Heart left ventricle (tissue), 16 donors: ENCODE measurements at places on chromosomes 2 and 18. TPM values are rescaled to one million over a fixed set of nuclear protein-coding genes. Genes with fewer than 3 reads are reported as not detected.

DNA sequence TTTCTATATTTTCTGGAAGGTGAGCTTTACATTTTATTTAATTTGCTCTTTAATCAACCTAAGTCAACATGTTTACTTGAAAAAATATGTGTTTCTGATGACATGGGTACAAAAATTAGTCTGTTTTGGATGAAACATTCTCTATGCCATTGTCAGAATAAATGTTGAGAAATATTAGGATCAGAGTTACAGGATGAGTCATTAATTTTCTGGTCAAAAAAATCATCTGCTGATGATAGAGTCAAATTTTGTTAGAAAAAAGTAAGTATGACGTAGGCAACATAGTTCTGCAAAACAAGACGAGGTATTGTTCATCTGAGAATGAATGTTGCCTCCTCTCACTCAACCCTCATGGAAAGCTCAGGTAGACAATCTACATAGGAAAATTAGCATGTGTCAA, 107.6 kb upstream of the CAVIN2 start:
- no peak for DNase-seq

DNA sequence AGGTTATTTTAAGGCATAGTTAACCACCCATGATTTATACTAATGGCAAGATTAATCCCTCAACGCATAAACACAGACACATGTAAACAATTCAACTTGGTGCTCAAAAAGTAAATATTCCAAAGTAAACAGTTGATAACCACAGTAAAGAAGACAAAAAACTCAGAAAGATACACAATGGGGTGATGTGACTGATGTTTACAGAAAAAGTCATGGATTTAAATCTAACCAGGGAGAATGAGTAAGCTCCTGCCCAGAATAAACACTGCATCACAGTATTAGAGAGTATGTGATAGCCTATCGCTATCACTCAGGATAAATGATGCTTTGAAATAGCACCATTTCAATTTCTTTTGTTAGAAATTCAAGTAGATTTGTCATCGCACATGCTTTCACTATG, 49.3 kb downstream of the HIBCH start:
- no peak for DNase-seq

GRCh38 chr2:199772035-199772976, 78.7 kb downstream of the FTCDNL1 start:
- DNase-seq: no peak

GRCh38 chr18:2171840-2172625, 399.3 kb downstream of the METTL4 start:
- DNase-seq: no peak

GRCh38 chr2:85548608-85548900, 9.6 kb downstream of the MAT2A start:
- no peak for DNase-seq

GRCh38 chr2:67773851-67774250, 289.0 kb downstream of the C1D start:
- no peak for DNase-seq

- DNase-seq: no peak
Measured at GRCh38 chr2:197992482-197993133, 188.2 kb downstream of the PLCL1 start.

DNA sequence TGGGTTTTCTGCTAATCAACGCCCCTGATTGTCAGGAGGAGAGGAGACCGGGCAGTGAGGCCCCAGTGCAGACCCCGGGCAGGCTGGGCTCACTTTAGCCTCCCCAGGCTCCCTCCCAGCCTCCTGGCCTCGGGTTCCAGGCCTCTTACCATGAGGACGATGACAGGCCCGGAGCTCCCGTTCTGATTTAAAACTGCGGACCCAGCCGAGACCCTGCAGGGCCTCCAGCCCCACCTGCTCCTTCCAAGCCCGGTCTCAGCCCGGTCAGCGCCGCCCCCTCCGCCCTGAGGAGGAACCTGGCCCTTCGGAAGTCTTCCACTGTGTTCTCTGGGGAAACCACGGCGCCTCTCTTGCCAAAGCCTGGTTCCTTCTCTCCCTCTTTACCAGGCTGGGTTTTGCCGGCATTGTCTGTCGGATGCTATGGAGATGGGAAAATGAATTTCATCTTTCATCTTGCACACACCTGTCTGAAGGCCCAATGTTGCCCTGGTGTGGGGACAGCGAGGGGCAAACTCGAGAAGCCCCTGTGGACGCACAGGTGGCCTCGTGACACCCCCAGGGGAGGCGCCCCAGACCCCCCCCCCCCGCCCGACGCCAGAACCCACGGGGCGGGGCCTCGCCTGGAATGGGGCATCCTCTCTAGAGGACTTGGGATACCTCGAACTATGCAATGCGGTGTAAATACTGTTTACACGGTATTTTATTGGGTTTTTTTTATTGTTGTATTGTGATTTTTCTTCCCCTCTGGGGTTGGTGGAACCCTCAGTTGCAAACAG, 37.7 kb upstream of the CTDP1 start:
- no peak for DNase-seq

GRCh38 chr2:98515250-98515991, 70.8 kb downstream of the INPP4A start:
- DNase-seq: no peak

DNA sequence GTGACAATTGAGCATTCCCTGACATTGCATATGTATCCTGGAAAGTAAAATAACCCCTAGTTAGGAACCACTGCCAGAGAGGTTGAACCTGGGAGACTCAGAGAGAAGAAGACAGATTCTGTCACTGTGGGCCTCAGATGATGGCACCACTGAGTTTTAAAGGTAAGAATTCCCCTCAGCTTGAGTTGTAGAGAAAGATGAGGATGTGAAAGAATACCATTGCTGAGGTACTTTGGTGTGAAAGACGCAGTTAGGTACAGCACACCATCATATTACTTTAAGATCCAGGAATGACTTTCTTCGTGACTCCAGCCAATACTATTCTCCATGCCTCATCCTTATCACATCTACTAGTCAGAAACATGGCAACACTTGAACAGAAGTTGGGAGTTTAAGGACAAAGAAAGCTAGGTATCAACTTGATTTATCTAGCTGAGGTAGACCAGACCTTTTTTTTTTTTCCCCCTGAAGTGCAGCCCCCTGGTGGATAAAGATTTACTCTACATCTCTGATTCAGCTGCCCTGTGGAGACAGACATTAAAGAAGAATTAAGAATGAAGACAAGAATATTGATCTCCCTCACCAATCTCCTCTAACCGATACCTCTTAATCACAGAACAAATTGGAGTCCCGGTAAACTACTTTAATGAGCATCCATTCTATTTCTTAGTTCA, 630.5 kb upstream of the FANCL start:
- DNase-seq: no peak

- DNase-seq: no peak
Measured at GRCh38 chr2:119222863-119223520, 642 bp upstream of the STEAP3 start.

DNA sequence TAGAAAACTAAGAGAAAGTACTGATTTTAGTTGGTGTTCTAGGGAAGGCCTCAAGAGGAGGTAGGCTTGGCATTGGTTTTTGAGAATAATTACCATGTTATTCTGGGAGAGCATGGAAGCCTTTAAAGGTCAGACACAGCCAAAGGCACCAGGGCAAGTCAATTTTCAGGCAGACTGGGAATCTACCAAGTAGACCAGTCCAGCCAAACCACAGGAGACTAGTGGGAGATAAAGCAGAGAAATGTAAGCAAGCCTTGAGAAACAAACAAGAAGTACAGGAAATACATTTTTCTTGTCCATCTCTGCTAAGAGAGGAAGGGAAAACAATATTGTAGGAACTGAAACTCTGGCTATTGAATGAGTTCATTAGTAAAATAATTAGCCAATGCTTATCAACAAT, 5.5 kb upstream of the CCDC68 start:
- DNase-seq: no peak

DNA sequence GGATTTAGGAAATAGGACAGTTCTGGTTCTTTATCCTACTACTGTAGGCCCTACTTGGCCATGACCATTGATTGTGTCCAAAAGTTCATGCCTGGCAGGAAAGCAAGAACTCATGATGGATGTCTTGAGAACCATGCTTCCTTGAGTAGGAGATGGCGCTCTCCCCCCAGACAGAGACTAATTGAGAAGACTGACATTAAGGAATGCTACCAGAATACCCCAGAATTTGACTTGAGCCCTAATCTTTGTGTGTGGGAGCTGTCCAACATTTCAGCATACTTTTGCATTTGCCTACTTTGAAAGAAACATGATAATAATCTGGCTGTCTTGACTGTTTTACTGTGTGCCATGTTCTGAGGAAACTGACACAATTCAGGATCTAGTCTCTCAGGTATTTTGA, 23.3 kb downstream of the MAPRE3 start:
- DNase-seq: no peak

- no peak for DNase-seq
Measured at GRCh38 chr2:98893911-98894321, 42.1 kb downstream of the CRACDL start.

DNA sequence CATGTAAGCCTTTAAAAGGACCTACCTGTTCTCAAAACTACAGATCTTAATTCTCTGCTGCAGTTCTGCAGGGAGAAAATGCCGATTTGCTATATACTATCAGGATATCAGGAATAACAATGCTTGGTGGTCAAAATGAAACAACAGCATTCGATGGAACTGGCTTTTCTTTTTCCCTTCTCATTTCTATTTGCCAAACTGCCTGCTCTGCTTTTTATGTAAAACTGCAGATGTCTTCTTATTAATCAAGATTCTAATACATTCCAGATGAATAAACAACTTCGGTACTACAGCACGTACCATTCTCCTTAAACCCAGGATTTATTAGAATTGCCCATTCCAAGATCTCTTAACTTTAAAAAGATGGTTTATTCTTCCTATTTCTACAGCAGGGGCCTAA, 100.9 kb downstream of the ZNF521 start:
- DNase-seq: no peak

GRCh38 chr2:217742276-217742675, 260.5 kb downstream of the TNS1 start:
- DNase-seq: no peak

DNA sequence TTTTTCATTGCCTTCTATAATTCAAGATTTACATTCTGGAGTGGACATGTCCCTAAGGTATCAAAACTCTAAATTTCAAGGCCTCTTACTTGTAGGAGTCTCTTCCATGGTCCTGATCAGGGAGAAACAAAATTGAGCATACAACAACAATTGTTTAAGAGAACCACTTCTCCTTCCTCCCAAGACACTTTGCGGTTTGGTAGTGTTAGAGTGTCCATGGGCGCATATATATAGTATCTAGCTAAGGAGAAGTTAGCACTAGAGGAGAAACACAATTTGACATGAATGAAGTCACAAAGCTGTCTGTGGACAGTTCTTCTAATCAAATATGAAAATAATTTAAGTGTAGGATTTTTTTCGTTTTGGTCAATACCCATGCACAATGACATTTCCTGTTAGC, 349.1 kb upstream of the MAP2 start:
- no peak for DNase-seq

CYRIA gene
- 0.95 TPM for polyA plus RNA-seq

RTP5 gene
- not detected for polyA plus RNA-seq

COLEC11 gene
- 8.8 TPM for polyA plus RNA-seq

RNF152 gene
- polyA plus RNA-seq: 3.9 TPM

MAPK4 gene
- polyA plus RNA-seq: 80.7 TPM

DES gene
- polyA plus RNA-seq: 15,024 TPM

SIX2 gene
- polyA plus RNA-seq: 0.99 TPM

CAPN14 gene
- polyA plus RNA-seq: 0.07 TPM

PDE1A gene
- polyA plus RNA-seq: 3.9 TPM

SERPINB10 gene
- not detected for polyA plus RNA-seq

ZAP70 gene
- polyA plus RNA-seq: 0.65 TPM
